ENCODE measurements at places on chromosomes 11 and 22.
A peak's percentile ranks its signal among the peaks of the same experiment; 100 is the strongest.

DNA sequence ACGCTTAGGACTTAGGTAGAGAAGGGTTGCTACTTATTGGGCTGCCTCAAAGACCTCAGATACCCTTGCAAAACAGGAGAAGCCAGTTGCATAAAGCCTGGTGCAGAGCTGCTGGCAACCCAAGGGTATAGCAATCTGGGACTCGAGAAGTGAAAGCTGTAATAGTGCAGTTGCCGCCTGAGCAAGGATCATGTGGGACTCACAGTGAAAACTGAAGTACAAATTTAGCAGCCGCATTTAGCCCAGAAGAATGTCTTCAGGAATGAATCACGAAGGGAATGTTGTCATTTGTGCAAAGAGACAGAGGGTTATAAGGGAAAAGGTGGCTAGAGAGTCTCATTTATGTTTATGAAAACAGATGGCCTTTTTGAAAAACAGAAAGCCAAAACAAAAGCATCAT lies 267.2 kb downstream of the TENM4 start:
- DNase-seq, result no peak

DNA sequence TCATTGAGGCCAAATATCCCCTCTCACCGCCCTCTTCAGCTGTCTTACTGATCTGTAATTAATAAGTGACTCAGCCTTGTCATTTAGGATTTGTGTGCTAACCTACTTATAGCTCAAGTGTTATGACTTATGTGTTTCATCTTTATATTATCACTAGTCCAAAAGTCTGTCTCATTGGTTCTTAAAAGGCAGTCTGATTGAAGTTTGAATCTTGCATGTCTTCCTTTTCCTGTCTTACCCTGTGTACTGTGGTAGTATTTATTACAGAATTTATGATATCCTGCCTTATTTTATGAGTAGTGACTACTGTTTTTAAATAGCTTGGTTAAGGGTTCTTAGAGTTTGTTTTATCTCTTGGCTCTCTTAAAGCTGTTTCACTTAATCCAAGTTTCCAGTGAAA lies 6.3 kb downstream of the DEPDC7 start:
- no peak for DNase-seq

- DNase-seq, result no peak
These were observed 192.1 kb downstream of the IGLL1 start for GRCh38 chr22:23387827-23388516.

DNA sequence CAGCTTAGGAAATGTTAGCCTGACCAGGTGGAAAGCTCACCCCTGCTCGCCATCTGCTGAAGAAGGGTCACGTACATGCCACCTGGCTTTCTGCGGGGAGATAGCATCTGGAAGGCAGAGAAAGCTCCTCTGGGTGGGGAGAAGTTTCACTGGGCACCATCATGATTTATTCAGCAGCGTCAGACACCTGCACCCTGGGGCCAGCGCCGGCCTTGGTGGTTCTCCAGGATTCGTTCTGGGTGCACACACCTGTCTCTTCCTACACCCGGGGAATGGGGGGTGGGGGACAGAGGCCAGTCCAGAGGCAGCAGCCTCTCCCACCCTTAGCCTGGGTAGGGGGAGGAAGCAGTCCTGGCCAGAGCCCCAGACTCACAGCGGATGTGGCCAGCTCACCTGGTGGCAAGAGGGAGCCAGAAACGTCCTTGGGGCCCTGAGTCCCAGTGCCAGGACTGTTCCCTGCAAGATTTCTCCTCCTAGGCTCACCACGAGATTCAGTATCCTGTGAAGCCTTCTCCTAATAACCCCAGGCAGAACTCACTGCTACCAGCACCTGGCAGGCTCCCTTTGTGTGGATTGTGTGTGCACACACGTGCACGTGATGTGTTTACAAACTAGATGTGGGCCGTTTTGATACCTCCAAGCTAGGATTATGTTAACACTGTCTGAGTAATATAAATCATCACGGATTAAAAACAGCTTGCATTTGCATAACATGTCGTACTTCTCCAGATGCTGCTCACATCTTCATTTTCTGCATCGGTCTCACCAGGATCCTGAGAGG lies 17.3 kb upstream of the RASD2 start:
- no peak for DNase-seq

- DNase-seq, result no peak
These were observed 13.9 kb upstream of the SHANK2 start for GRCh38 chr11:71266114-71266833.

DNA sequence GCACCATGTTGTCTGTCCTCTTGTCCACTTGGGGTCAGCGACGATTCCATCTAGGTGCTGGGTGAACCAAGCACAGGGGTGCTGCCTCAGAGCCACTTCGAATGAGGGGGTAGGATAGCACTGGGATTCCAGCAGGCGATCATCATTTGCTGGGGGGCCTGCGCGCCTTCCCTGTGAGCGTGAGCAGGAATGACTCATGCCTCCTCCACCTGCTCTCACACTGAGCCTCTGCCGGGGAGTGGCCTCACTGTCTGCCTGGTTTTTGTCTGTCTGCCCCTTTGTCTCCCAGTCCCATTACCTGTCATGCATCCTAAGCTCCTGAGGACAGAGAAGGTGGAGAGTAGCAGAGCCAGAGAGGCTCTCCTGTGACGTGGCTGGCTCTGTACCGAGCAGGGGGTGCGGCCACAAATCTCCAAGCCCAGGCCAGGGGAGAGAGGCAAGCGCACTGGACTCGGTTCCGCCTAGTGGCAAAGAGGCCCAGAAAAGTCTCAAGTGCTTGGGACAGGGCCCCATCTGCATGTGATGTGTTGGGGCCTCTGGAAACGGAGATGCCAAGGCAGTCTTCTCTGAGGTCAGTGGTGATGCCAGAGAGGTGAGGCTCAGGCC lies 30.8 kb downstream of the RSPH14 start:
- DNase-seq, result no peak

GRCh38 chr11:68942751-68943271 lies 38.0 kb downstream of the MRGPRD start:
- no peak for DNase-seq

DNA sequence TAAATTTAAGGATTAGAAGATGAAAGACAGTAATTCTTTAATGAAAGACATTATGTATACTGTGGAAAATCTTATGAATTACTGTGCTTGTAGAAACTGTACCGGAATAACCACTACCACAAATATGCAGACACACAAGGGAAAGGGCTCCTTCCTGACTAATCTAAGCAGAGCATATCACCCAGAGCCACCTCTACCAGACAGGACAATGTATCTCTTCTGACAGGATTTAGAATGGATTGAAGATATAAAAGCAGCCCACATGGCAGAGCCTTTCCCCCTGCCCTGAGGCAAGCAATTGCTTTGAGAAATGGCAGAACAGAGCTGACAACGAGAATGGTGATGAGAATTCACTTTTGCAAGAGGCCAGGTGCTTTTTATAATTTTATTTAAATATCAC lies 144.1 kb downstream of the NOX4 start:
- DNase-seq, result no peak

DNA sequence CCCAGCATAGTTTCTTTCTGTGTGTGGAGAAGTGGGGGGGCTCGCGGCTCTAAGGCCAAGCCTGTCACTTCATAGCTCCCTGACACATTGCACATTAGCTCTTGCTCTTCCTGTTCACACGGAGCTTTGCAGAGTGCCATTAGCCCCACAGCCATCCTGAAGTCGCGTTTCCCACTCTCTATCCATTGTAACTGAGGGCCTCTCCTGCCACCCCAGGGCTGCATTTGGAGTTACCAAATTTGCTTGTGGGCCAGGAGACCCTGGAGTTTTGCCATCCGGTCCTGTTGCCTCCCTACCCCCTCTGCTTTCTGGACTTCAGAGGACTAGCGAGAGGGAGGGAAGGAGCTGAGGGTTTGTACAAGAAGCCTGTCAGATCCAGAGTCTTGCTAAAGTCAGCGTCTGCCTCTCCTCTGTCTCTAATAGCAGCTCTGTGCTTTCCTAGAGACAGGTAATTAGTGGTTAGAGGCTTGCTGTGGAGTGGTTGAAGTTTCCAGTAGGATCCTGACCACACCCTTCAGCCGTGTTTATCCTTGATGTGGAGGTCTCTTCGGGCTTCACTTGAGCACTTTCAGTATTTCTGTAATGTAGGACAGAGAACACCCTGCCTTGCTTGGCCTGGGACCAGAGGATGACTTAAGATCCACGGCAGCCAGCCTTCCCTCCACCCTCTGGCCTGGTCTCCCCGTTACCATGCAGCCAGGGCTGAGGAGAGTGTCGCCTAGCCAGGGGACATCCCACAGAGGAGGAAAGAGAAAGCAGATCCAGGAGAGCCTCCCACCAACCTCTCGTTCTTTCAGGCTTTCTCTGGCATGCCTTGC lies 14.1 kb downstream of the DCPS start:
- peak; percentile 33 for DNase-seq

DNA sequence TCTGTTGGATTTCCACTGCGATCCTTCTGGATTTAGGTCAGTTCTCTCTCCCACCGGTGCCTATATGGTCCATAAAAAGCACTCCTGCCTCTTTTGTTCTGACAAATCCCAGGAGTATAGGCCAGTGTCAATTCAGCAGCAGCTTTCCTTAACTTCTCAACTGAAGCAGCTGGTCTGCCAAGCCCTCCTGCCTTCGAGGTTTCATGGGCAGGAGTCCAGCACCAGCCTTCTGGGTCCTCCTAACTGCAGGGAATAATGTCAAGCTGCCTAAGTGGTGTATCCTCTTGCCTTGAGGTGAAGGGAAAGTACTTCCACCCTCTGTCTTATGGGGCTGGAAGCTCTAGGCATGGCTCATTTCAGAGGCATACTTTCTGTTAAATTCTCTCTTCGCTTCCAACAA lies 149.4 kb upstream of the NCAM1 start:
- DNase-seq, result no peak

GRCh38 chr11:33733980-33734379 lies 2.2 kb downstream of the CD59 start:
- DNase-seq, result no peak

DNA sequence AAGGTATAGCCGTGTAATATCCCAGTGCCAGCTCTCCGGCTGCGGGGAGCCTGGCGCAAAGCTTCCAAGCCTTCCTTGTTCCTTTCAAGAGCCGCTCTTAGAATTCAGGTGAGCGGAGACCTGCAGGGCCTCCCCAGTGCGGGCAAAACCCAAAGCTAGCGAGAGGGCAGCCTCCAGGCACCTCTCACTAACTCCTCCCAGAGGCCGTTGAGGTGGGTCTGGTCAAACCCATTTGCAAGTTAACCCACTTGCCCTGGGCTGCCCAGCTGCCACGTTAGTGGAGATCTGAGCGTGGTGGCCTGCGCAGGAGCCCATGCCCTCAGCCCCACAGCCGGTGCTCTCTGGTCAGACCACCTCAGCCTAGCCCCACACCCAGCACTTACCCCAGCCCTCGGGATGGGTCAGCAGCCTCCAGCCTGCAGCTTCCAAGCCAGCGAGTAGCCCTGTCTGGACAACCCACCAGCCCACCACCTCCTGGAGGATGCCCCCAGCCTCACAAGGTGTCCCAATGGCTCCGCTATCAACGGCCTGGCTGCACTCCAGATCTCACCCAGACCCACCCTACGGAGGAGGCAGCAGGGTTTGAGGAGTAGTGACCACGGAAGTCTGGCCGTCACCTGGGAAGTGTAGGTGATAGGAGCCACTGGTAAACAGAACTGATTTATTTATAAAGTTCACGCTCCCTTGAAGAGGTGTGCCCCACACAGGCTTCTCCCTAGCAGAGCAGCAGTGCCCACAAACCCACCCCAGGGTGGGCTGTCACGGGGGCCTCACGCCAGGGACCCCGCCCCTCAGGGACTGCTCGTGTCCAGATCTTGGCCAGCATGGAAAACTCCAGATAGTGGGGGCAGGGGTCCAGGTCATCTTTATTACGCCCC lies 2.3 kb downstream of the ASCL2 start:
- no peak for DNase-seq

DNA sequence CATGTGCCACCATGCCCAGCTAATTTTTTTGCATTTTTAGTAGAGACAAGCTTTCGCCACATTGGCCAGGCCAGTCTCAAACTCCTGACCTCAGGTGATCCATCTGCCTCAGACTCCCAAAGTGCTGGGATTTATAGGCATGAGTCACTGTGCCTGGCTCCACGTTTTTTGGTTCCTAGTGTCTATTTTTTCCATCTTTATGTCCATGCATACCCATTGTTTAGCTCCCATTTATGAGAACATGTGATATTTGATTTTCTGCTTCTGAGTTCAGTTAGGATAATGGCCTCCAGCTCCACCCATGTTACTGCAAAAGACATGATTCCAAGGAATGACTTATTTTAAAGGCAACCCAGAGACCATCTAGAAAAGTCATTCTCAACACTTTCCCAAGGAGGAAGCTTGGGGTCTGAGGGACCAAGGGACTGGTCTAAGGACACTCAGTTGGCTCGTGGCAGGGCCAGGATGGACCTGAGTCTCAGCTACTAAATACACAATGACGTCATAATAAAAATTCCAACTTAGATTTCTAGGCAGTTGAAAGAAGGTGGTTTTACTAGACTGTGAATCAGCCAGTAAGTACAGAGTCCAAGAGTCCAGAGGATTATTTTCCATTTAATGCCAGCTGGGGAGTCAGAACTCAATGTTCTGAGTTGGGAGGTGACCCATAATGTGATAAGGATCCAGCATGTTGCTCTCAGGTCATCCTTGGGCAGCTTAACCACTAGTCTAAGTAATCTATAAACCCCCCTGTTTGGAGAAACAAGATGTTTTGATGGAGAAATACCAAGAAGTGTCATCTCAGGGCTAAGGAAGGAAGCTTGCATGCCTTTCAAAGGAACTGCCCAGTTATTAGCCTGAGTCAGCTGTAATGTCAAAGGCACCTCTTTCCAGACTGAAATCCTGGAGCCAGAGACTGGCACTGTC lies 39.4 kb downstream of the ABTB2 start:
- no peak for DNase-seq

- DNase-seq, result no peak
These were observed 6.7 kb downstream of the GALNT18 start for GRCh38 chr11:11615086-11615485.

GRCh38 chr22:21916309-21916918 lies 36.2 kb downstream of the PPM1F start:
- DNase-seq, result no peak

DNA sequence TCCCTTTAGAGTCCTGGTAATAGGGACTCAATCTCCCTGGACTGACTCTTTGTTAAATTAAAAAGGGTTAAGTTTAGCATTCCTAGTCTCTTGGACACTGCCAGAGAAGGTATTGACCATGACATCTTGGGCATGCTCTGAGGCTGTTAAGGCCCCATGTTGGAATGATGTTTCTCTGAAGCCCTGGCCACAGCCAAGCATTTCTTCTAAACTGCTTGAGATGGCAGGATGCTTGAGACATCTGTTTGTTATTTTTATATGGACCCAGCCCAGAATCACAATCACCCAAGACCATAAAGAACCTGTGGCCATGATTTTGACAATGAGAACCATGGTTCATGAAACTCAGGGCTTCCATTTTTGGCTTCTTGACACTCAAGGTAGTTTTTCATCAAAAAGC lies 5.5 kb upstream of the ANKK1 start:
- DNase-seq, result no peak

DNA sequence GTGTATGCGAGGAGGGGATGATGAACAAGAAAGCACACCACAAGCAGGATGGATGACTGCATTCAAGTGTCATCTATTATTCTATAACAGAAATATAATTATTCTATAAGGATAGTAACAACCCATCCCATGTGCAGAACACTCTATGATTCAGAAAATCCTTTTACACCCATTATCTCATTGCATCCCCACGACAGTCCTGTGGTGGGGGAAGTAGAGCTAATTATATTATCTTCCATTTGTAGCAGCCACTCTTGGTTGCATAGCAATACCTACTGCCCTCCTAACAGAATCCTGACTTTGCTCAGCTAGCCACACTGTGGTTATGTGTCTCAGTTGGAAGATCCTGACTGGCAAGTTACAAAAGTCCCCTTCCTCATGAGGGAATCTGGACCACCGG lies 406.5 kb upstream of the NARS2 start:
- no peak for DNase-seq

- no peak for DNase-seq
These were observed 47.6 kb upstream of the NAV2 start for GRCh38 chr11:19664886-19665548.

- no peak for DNase-seq
These were observed 48.8 kb upstream of the CD44 start for GRCh38 chr11:35090125-35090524.

Data from CD4-positive, alpha-beta T cell treated with Interleukin-17A for 1 hour (primary cell).